ENCODE measurements at places on chromosomes 1 and 21. TPM values are rescaled to one million over a fixed set of nuclear protein-coding genes. Genes with fewer than 3 reads are reported as not detected.

S100A3 gene
- 0.58 TPM for total RNA-seq

RGS5 gene
- total RNA-seq: 198 TPM

DCST2 gene
- total RNA-seq: 0.25 TPM

KLHL12 gene
- 16.1 TPM for total RNA-seq

CORT gene
- total RNA-seq: 0.37 TPM

GRCh38 chr1:159881622-159882526, 18.1 kb downstream of the CFAP45 start:
- DNase-seq: no peak

GRCh38 chr1:233945573-233945972, 41.1 kb downstream of the SLC35F3 start:
- DNase-seq: no peak

DNA sequence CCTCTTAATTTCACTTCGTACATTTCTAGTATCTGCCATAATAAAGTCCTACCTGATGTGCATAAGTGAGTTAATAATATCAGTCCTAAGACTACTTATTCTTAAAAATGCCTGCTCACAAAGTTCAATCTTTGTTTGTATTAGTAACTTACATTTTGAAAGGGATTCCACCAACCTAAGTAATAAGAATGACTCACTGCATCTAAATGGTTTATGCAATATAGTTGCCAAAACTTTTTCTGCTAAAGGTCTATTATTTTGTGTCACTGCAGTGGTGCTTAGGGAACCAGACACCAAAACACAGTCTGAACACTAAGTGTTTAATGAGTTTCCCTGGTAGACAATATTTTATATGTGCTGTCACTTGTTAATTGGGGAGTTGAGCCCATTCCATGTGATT, 1.8 kb downstream of the ZNF669 start:
- DNase-seq: no peak

GRCh38 chr1:53143527-53143926, 1.1 kb upstream of the SLC1A7 start:
- DNase-seq: no peak

GRCh38 chr1:104630567-104631149, 881.0 kb downstream of the AMY1C start:
- no peak for DNase-seq

Measured in heart left ventricle (tissue), 16 donors.